GM20000 (cell line): ENCODE measurements at places on chromosomes 3 and 15.

DNA sequence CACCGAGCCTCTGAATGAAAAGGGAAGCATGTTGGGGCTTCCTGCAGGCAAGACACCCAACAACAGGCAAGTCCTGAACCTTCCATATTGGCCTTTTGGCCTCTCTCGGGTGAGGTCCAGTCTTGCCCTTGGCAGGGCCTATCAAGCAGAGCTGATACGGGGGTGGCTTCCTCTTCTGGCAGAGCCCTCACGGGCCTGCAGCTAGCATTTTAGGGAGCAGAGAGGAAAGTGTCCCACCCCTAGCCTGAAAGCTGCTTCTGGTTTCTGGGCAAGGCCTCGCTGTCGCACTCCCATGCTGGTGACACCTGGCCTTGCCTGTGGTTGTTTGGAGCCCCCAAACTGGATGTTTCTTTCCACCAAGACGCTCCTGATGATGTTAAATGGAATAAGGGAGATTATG, 31.8 kb upstream of the CTSH start:
- peak; percentile 39 for DNase-seq

DNA sequence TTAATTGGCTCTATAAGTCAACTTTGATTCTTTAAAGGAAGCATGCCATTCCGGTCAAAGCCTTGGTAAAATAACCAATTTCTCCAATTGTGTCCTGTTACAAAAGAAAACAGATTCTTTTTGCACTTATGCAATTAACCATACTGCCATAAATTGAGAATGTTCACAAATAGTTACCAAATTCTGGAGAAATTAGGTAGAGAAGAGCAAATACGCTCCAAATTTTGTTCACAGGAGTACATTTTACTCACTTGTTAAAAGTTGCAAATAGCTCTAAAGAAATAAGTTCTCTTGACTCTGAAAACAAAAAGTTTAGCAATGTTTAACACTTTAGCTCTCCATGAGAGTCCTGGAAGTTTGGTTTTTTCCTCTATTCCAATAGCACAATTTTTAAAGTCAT, 11.1 kb downstream of the MAGEF1 start:
- no peak for DNase-seq

- no peak for DNase-seq
These were observed 91.1 kb upstream of the RNF7 start for GRCh38 chr3:141646760-141647561.

DNA sequence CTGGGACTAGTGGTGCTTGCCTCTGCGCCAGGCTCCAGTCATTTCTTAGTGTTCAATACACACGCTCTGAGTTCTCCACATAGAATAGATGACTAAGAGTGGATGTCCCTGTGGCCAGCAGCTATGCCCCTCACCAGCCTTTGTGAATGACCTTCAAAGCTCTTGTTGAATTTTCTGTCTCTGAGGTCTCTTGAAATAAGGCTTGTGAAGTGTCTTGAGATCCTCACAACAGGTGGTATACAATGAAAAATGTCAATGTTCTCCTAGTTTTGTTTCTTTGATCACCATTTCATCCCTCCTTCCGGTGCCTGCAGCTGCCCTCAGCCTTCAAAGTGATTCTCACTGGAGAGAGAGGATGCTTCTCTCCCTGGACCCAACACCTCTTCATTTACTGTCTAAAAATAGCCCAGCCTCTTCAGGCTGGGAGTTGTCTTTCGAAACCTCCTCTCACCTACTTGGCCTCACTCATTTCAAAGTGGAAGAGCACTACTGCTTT, 5.4 kb downstream of the MAPKBP1 start:
- DNase-seq = no peak

DNA sequence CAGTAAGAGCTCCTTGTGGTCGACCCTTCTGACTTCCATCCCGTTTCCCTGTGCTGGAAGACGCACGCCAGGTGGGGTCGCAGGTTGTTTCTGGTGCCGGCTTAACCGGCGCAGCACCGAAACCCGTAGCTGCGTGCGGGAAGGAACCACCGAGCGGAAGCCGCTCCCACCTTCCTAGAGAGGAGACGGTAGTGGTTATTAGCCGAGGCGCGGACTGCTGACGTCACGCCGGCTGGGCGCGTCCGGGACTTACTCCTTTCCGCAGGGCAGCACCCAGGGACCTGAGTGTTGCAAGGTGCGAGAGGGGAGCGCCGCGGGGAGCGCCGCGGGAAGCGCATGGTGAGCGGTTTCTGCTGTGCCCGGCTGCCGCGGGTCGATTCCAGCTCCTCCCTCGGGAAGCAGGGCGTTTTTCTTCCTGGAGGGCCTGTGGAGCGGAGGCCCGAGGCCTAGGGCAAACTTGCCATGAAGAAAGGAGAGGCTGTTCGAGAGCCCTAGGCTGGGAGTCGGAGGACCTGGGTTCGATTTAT, at the start of gene ZNF501:
Gene ZNF501 (plus strand): TSS at position 252 of the 527 bp plus-strand sequence. CDS start 4,787 bp downstream, outside the sequence.
- DNase-seq = peak; percentile 77

GRCh38 chr15:38226608-38227266, 25.9 kb upstream of the SPRED1 start:
- no peak for DNase-seq

DNA sequence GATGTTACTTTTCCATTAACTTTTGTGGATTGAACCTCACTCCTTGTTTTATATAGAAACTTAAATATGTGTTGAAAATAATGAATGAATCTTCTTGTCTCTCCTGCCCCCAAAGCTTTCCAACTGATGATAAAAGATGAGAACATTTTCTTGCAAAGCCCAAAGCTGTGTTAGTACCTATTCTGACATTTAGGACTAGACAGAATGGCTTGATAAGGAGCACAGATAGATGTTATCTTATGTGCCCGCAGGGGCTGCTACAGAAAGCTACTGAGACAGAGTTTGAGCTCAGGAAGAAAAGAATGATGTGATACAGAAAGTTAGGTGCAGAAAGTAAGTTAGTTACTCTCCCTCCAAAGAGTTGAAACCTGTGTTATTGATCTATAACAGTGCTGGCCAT, 109.4 kb upstream of the ATP11B start:
- no peak for DNase-seq

DNA sequence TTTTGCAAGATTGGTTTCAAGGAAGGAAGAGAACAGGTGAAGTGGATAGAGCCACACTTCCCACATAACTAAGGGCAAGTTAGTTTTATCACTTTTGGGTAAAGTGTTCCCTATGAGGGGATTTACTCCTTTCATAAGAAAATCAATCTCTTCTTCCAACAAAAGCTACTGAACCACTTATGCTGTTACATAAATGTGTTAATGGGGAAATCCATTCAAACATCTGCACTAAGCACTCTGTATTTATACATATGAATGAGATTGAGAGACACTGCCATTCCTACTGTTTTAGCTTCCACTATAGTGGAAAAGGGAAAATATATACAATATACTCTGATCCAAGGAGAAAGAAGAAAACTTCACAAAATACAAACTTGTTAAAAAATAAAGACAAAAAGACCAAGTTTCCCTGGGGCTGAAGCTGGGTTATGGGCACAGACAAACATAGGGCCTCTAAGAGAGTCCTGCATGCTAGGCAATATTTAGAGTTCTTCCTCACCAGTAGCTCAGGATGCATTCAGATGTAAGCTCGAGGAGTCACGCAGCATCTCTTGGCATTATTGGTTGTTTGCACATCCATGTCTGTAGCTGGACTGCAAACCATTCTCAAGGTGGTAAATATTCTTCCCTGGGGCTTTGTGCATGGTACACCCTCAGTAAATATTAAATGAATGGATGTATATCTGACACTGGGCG, 454.2 kb downstream of the FGF12 start:
- DNase-seq = no peak

DNA sequence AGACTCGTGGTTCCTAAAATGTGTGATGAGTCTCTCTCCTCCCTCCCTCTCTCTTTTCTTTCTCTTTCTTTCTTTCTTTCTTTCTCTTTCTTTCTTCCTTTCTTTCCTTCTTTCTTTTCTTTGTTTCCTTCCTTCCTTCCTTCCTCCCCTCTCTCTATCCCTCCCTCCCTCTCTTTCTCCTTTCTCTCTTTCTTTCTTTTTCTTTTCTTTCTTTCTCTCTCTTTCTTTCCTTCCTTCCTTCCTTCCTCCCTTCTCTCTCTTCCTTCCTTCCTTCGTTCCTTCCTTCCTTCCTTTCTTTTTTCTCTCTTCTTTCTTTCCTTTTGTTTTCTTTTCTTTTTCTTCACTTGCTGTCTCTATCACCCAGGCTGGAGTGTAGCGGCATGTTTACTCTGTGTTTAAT, 290.8 kb downstream of the NFKBIZ start:
- DNase-seq = no peak

- DNase-seq = no peak
These were observed 9.7 kb downstream of the ETV5 start for GRCh38 chr3:186099178-186099577.

GRCh38 chr15:63524316-63525015, 20.1 kb downstream of the USP3 start:
- no peak for DNase-seq

- DNase-seq = no peak
These were observed 49.6 kb downstream of the NPTN start for GRCh38 chr15:73583544-73583943.

DNA sequence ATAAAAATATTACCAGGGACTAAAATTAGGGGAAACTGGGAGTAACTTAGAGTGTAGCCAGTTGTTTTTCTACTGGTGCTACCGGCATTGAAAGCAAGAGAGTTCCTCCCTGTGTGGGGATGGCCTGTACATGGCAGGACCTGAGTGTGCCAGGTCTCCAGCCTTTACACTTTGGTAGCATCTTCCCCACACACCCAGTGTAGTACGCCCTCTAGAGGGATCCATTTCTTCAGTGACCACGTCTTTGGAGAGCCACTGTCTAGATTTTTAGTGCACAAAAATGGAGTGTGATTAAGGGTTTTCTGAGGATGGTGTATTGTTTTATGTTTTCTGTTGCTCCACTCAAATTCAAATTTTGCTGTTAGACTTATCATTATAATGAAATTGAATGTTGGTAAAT, 507.0 kb upstream of the TPRG1 start:
- peak; percentile 8 for DNase-seq

DNA sequence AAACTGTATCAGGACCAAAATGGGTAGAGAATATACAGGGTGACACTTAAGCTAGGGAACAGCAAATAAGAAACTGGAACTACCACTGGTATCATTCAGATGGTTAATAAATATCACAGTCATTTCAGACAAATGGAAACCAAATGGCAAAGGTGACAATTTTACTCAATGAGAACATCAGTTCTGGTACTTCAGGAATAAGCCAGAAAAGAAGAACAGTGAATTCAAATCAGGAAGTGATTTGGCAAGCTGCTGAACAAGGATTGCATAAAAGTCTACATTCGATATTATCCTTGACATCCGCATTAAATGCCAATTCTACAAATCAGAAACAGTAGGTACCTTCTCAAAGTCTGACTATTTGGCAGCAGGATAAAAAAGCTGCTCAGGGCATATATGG, 23.5 kb upstream of the STIMATE start:
- no peak for DNase-seq

DNA sequence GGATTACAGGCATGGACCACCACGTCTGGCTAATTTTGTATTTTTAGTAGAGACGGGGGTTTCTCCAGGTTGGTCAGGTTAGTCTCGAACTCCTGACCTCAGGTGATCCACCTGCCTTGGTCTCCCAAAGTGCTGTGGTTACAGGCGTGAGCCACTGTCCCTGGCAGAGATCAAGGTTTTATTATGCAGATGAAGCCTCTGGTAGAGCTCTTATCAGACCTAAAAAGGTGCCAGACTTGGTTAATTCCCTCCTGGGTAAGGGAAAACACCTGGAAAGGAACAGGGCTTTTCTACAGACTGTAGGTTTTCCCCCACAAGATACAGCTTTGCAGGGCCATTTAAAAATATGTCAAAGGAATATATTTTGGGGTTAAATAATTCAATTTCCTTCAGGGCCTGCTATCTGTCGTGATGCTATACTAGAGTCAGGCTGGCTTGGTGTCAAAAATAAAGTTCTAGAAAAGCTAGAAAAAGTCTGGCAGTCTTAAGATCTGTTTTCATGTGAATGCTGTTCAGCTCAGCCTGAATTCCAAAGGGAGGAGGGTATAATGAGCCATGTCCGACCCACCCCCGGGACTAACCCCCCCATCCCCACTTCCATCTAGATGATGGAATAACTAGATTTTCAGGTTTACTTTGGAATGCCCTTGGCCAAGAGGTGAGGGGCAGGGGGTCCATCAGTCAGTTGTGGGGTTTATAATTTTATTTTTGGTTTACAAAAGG, 1.9 kb upstream of the BLOC1S6 start:
- no peak for DNase-seq

DNA sequence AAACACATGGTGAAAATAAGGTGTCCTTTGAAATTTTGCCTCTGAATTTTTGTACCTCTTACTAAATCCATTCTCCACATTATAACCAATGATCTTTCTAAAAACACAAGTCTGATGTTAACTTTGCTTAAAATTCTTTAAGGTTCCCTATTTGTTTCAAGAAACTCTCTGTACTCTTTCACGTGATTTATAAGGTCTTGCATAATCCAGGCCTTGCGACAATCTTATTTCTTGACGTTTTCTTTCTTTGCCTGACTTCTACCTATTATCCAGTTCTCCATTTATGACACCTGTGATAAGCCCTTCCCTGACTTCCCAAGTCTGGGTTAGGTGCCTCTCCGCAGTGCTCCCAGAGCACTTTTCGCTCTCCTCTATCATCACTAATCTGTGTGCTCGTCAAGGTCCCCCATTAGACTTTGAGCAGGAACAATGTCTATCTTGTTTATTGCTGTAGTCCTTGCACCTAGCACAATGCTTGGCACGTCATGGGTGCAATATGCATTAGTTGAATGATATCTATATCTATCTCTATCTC, 24.3 kb upstream of the KPNA1 start:
- no peak for DNase-seq

DNA sequence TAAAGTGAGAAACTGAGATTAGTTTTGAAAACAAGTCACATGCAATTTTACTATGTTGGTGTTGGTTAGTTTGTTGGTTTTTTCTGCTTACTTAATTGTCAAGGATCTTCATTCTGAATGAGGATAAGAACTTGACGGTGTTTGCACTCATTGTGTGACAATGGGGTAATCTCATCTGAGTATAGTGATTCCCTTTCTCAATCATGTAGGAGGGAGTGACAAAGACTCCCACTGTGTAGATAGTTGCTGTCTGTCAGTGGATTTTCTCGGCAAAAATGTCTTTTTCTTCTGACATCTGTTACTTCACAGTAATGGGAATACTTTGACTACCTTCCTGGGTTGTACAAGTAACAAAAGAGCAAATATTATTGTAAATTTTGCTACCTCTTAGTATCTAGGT, 23.5 kb downstream of the KCNH8 start:
- no peak for DNase-seq

- no peak for DNase-seq
These were observed 48.4 kb upstream of the SEC22A start for GRCh38 chr3:123153125-123154019.
